Activated T-helper 1 cell treated with Interleukin-2 at 50 U/mL for 16 hours (primary cell): ENCODE measurements at places on chromosomes 16 and 17.

DNA sequence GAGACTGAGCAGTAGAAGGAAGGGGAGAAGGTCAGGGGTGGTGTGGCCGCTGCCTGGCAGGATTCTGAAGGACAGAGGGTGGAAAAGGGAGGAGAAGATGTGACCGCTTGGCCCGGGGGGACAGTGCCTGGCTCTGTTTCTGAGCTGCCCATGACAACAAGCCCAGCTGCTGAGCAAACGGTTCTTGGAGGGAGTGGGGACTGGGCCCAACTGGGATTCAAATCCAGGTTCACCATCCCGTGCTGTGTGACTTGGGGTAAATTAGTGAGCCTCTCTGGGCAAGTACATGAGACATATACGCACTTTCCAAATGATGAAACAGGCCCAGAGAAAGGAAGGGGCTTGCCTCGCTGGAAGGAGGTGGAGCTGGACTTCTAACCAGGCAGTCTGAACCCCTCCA, 23.3 kb downstream of the SEC14L5 start:
- no peak for DNase-seq

- no peak for DNase-seq
These were observed 1.6 kb downstream of the IRX3 start for GRCh38 chr16:54284931-54285413.

- no peak for DNase-seq
These were observed 21.9 kb downstream of the WIPI1 start for GRCh38 chr17:68435361-68435760.

GRCh38 chr17:75048249-75048878, 1.3 kb downstream of the KCTD2 start:
- DNase-seq: no peak

- no peak for DNase-seq
These were observed 38.3 kb upstream of the NAT9 start for GRCh38 chr17:74814453-74814852.

GRCh38 chr17:49580055-49580721, 4.5 kb downstream of the NXPH3 start:
- DNase-seq: no peak

DNA sequence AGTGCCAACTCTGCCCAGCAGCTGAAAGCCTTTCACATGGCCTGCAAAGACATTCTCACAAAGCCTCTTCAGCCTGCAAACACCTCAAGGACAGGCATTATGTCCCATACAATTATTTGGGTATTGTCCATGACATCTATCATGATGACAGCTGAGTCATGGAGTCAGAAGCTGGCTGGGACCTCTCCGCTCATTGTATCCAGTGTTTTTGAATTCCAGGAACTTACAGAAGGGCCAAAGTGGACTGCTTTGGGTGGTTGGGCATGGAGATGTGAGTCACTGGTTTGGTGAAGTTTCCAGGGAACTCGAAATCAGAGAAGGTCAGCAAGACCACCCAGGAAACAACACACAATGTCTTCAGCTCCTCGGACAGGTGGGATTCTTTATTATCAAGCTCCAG, 188.6 kb upstream of the CCL2 start:
- DNase-seq: no peak

DNA sequence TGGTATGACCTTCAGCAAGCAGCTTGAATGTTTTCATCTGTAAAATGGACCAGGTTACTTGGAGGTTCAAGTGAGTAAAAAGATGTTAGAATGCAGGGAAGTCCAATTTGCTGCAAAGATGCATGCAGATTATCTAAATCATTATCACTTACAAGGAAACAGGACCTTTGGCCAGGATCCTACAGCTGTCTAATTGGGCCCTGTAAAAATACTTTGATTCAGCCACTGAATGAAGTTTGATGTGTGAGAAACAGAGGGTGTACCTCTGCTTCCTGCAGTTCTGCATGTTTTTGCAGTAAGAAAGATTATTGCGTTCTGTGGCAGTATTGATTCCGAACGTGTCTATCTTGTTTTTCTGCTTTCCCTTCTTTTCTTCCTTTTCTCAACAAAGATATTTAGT, 10.2 kb downstream of the CDH13 start:
- no peak for DNase-seq

GRCh38 chr16:67411339-67411738, 4.9 kb downstream of the ZDHHC1 start:
- DNase-seq: no peak

DNA sequence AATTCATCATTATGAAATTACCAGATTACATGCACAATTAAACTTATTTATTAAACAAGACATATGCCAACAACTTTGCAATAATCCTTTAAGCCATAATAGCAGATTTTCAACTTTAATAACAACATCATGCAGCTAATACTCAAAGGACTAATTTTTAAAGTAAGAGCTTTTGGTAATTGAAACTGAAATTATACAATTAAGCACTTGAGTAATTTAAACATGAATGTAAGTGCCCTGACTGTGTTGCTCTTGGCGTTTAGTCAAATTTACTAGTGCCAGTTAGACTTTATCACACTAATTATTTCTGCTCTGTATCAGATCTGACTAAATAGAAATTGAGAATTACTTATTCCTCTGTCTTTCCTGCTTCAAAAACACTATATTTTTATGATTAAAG, 46.8 kb upstream of the PSMD7 start:
- DNase-seq: no peak

GRCh38 chr16:24174504-24174903, 81.6 kb upstream of the CACNG3 start:
- no peak for DNase-seq

DNA sequence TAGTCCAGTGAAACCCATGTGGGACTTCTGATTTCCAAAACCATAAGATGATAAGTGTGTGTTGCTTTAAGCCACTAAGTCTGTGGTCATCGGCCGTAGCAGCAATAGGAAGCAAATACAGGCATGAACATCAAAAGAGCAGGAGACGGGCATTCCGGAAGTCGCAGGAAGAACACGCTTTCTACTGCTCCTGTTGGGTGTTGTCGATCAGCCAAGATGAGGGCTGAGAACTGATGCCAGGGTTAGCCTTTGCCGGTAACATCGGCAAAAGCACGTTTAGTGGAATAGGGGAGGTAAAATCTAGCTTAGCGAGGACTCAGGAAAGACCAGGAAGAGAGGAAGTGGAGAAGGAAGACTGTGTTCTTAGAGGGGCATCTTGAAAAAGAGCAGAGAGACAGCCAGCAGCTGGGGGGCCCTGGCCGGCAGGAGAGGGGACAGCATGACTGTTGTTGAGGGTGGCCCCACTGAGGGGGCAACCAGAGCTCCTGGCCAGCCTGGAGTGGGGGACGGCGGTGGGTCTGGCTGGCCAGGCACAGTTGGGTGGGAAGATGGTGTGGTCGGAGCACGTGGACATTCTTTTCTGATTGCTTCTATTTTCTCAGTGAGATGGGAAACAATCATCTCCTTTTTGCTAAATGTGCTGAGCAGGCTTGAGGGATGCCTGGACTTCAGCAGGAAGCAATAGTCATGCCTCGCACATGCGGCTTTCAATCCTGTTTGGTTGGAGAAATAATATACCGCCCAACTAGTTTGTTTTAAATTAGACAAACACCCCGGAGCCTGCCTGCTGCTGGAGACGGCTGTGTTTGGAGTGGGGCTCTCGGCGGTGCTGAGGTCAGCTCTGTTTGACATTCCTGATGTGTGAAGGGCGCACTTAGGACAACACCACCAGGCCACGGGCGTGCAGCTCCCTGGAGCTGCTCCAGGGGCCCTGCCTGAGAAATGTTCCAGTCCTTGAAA, 109.9 kb downstream of the METRNL start:
- no peak for DNase-seq

GRCh38 chr17:64627797-64628196, 34.3 kb downstream of the SMURF2 start:
- no peak for DNase-seq

DNA sequence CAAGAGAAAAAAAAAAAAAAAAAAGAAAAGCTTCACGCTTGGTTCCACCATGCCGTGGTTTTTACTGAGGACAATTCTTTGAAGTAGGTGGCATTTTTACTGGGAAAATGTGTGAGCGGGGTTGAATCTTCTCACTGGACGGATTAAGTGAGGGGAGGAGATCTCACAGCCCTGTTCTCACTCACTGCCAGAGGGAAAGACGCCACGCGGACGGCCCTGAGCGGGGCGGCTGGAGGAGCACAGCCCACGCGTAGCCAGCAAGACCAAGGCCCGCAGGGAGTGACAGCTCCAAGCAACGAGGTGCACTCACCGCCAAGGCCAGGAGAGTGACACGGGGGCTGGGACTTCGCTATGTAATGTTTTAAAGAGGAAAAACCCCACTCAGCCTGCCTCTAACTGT, 43.1 kb downstream of the MRM3 start:
- no peak for DNase-seq

DNA sequence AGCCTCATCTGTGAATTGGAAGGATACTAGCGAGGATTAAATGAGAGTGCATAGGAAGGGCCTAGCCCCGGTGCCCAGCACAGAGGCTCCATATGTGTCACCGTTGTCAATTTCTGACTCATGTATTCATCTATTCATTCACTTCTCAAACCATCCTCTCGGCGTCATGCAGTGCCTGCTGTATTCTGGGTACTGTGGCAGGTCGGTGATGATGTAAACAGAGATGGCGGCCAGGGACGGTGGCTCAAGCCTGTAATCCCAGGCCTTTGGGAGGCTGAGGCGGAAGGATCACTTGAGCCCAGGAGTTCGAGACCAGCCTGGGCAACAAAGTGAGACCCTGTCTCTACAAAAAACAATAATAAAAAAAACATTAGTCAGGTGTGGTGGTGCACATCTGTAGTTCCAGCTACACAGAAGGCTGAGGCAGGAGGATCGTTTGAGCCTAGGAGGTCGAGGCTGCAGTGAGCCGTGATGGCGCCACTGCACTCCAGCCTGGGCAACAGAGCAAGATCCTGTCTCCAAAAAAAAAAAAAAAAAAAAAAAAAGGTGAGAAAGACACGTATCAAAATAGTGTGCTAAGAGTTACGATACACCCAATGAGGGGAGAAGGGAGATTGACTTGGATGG, 4.3 kb upstream of the PPP1R1B start:
- DNase-seq: no peak

DNA sequence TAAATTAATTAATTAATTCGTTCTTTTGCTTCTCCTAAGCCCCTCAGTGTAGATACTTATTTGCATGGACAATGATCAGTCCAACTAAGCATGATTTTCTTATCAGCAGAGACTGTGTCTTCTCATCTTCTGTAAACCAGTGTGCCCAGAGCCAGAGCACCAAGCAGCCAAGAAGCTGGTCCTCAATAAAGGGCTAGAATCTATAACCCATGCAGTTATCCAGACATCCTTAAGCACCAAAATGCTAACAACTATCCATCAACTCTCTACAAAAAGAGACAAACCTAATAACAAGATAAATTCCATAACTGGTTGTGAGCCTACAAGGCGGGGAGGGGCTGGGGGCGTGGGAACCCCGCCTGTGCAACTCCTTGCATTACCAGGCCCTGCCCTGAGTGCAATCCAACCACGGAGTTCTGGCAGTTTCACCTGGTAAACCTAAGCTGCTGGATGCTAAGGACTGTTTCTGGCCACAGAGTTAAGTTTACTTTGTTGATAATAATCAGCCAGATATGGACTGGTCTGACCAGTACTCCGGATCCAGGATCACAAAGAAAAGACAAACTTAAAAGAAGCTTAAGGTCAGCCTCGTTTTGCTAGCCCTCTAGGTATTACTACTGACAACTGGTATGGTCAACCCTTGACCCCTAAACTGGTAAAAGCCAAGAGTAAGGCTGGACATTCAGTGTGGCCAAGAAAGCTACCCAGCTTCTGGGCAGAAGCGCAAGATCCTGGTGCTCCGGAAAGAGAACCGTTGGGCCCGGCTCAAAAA, 51.5 kb downstream of the ZFHX3 start:
- no peak for DNase-seq

- no peak for DNase-seq
These were observed 404 bp downstream of the EMC6 start for GRCh38 chr17:3669085-3669347.

DNA sequence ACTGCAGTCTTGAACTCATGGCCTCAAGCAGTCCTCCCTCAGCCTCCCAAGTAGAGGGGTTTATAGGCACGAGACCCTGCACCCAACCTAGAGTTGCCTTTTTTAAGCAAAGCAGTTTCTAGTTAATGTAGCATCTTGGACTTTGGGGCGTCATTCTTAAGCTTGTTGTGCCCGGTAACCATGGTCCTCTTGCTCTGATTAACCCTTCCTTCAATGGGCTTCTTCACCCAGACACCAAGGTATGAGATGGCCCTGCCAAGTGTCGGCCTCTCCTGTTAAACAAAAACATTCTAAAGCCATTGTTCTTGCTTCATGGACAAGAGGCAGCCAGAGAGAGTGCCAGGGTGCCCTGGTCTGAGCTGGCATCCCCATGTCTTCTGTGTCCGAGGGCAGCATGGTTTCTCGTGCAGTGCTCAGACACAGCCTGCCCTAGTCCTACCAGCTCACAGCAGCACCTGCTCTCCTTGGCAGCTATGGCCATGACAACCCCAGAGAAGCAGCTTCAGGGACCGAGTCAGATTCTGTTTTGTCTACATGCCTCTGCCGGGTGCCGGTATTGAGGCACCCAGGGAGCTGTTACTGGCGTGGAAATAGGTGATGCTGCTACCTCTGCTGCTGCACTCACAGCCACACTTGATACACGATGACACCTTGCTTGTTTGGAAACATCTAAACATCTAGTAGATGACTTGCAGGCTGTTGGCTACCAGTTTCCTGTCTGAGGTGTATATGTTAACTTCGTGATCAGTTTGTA, 3.3 kb downstream of the RPL13 start:
- no peak for DNase-seq

DNA sequence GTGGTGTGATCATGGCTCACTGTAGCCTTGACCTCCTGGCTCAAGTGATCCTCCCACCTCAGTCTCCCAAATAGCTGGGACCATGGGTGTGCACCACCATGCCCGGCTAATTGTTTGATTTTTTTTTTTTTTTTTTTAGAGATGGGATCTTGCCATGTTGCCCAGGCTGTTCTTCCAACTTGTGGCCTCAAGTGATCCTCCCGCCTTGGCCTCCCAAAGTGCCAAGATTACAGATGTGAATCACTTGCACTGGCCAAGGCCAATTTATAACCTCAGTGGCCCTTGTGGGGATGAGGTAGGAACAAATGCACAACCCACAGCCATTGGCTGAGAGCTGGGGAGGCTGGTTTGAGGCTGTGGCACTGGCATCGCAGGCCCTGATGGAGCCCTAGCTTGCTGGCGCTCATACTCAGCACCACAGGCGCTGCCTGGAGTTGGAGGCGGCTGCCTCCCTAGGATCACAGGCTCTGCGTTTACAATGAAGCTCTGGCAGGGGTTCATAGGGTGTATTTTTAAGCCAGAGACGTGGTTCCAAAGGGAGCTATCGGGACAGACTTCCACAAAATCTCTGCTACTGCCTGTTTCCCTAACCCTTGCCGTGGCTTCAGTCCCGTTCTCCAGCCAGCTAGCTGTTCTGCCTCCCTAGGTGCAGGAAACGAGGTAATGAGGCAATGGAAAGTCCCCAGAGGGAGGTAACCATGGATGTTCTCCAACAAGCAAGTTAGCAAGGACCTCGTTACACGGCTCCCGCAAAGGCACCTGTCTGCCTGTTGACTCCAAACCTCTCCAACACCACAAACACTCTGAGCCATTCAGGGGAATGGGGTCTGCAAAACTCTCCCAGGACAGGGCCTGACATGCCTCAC, 2.9 kb downstream of the ABCA3 start:
- DNase-seq: no peak

- no peak for DNase-seq
These were observed 208.1 kb downstream of the ABCC12 start for GRCh38 chr16:47947723-47948122.

GRCh38 chr17:81091774-81092517, 57.0 kb downstream of the BAIAP2 start:
- no peak for DNase-seq
